Activated naive CD8-positive, alpha-beta T cell treated with anti-CD3 and anti-CD28 coated beads for 36 hours (primary cell): ENCODE measurements at places on chromosomes 5 and 9.
A peak's percentile ranks its signal among the peaks of the same experiment; 100 is the strongest.

- DNase-seq: no peak
Observed at GRCh38 chr5:57432876-57433275, 49.7 kb downstream of the ACTBL2 start.

GRCh38 chr9:79577969-79578723 is 6.4 kb downstream of the TLE4 start:
- no peak for DNase-seq

DNA sequence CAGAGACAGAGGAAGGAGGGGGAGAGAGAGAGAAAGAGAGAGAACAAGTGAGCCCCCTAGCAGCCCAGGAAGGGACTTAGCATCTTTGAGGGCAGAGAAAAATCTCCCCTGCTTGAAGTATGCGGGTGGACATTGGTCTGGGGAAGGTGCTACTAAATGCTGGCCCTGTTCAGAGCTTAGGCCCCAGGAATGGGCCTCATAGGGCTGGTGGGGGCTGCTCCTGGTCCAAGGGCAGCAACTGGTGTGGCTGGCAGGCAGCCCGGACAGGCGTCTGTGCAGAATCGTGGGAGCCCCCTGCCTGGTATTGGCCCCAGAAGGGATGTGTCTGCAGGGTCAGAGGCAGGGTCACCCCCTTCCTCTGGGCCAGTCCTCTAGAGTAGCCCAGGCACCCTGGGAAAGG is 47.8 kb upstream of the SUSD3 start:
- DNase-seq: no peak

GRCh38 chr9:29865764-29866313 is 2292.6 kb upstream of the C9orf72 start:
- DNase-seq: no peak

DNA sequence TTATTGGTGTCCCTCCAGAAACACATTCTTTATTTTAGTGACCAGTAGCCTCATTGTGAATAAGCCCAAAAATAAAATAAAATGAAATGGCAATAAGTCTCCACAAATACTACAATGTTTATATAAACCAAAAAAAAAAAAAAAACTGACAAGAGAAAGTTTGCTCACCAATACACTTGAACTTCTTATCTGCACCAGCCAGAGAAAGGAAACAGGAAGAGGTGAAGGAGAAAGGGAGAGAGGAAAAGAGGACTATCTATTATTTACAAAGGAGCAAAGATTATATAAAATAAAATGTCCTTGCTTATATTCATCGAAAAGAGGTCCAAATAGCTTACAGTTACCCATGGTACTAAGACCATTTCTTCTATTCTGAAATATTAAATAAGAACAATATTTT is 176.4 kb upstream of the CCNG1 start:
- DNase-seq: no peak

- DNase-seq: peak; percentile 15
Observed at GRCh38 chr5:59798862-59799667, 94.5 kb downstream of the PDE4D start.

DNA sequence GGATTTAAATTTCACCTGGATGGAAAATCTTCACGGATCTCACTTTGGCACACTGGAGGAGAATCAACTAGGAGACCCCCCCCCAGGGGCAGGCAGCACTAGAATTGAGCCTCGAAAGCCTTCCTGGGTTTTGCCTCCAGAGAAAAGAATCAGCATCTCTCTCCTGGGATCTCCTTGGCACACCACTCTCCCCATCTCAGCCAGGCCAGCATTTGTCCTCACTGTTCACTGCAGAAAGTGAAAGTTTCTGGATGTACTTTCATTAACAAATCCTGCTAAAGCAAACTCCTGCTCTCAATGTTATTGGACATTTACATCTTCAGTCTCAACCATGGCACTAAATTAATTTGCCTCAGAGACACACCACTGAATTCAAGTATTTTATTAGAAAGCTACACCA is 312.2 kb downstream of the SLIT3 start:
- DNase-seq: no peak

- DNase-seq: no peak
Observed at GRCh38 chr9:68727636-68728035, 22.6 kb downstream of the PIP5K1B start.

DNA sequence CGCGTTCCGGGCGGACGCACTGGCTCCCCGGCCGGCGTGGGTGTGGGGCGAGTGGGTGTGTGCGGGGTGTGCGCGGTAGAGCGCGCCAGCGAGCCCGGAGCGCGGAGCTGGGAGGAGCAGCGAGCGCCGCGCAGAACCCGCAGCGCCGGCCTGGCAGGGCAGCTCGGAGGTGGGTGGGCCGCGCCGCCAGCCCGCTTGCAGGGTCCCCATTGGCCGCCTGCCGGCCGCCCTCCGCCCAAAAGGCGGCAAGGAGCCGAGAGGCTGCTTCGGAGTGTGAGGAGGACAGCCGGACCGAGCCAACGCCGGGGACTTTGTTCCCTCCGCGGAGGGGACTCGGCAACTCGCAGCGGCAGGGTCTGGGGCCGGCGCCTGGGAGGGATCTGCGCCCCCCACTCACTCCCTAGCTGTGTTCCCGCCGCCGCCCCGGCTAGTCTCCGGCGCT is at the start of gene DAPK1:
Gene DAPK1 (plus strand): TSS at position 264 of the 442 bp plus-strand sequence. CDS start 1,211 bp downstream, outside the sequence.
- peak; percentile 27 for DNase-seq

DNA sequence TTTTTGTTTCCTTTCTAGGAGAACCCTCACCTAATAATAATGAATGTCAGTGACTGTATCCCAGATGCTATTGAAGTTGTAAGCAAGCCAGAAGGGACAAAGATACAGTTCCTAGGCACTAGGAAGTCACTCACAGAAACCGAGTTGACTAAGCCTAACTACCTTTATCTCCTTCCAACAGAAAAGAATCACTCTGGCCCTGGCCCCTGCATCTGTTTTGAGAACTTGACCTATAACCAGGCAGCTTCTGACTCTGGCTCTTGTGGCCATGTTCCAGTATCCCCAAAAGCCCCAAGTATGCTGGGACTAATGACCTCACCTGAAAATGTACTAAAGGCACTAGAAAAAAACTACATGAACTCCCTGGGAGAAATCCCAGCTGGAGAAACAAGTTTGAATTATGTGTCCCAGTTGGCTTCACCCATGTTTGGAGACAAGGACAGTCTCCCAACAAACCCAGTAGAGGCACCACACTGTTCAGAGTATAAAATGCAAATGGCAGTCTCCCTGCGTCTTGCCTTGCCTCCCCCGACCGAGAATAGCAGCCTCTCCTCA is 87.1 kb downstream of the OSMR start:
- DNase-seq: no peak

- DNase-seq: no peak
Observed at GRCh38 chr5:122180146-122180712, 50.9 kb downstream of the ZNF474 start.

GRCh38 chr5:87392801-87393200 is 19.9 kb downstream of the CCNH start:
- DNase-seq: no peak

GRCh38 chr9:88236511-88237478 is 98.5 kb upstream of the SPATA31C2 start:
- DNase-seq: no peak

DNA sequence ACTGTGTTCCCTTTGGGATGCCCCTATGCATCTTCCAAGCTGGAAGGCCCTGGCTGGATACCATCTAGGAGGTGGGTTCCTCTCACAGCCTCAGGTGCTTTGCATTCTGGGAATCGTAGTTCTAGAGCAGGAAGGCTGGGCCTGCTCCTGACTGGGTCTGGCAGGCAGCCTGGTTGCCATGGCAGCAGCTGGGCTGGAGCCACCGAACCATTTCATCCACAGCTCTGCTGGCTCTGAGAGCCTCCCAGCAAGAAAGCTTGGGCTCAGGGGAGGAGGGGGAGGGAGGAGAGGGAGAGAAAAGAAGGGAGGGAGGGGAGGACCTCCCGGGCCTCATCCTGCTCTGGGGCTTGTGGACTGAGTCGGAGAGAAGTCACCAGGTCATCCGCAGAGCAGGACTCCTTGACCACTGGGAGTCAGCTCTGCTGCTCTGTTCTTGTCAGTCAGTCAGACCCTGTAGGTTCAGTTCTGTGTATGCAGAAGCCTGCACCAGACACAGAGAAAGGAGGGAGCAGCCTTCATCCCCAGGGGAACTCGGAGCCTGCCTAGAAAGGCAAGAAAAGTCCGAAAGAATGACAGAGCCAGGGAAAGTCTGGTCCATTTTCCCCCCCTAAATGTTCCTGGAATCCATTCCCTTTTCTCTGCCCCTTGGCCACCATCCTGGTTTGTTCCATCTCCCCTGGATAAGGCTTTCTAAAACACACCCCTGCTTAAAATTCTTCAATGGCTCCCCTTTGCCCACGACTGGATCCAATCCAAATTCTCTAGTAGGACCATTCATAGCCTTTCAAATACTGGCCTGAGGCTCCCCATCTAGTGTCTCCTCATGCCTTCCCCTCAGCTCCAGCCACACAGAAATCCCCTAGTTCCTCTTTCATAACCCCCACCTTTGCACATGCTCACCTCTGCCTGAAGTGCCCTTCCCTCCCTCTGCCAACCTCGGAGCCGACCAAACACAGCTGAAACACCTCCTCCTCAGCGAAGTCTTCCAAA is 65.4 kb upstream of the ARAP3 start:
- DNase-seq: no peak

DNA sequence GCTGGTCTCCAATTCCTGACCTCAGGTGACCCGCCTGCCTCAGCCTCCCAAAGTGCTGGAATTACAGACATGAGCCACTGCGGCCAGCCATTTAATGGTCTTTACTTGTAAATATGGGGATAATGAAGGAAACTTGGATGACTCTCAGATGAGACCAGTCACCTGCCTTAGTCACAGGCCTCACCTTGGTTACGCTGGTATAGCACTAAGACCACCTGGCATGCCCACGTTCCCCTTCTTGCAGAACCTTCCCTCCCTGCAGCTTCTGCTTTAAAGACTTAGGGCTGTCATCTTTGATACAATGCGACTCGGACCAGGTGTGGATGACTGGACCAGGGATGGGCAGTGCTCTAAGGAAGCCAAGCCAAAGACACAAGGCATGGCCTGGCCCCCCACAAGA is 629.9 kb downstream of the CCDC171 start:
- no peak for DNase-seq

- no peak for DNase-seq
Observed at GRCh38 chr5:128491291-128491690, 46.8 kb downstream of the FBN2 start.

DNA sequence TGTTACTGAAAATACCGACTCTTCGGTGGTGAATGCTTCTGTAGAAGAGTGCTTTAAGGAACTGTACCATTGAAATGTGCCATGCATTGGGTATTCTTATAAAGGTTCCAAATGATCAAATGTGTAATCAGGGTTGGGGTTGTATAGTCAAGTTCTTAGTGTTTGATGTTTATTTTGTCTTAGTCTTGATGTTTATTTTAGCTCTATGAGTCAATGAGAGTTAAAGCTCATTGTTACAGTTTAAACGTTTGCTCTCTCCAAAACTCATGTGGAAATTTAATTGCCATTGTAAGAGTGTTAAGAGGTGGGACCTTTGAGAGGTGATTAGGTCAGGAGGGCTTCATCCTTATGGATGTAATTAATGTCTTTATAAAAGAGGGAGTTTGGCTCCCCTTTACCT is 153.0 kb downstream of the FER start:
- DNase-seq: no peak

GRCh38 chr5:169763376-169764017 is 126.4 kb downstream of the DOCK2 start:
- no peak for DNase-seq

DNA sequence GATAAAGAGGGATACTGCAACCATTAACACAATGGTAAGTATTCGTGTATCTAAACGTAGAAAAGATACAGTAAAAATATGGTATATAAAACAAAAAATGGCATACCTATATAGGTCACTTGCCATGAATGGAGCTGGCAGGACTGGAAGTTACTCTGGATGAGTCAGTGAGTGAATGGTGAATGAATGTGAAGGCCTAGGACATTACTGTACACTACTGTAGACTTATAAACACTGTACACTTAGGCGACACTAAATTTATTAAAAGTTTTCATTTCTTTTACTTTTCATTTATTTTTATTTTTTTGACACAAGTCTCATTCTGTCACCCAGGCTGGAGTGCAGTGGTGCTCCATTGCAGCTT is 14.1 kb downstream of the TDRD7 start:
- no peak for DNase-seq

DNA sequence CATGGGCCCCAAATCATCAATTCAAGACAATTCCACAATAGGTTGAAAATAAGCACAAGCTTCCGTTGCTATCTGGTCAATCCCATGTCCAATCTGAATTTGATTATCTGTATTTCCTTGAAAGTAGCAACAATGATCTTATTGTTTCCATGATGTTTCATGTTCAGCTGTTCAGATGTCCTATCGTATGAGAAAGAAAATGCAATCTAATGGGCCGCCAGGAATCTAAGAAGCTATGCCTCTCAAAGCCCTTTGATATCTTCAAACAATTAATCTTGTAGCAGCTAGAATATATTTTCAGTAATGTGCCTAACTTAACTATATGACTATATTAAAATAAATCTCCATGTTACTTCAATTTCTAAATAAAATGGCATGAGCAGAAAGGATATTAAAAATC is 32.1 kb upstream of the ALDOB start:
- DNase-seq: no peak

GRCh38 chr5:66702426-66702825 is 106.2 kb downstream of the MAST4 start:
- no peak for DNase-seq

GRCh38 chr9:108759835-108760234 is 96.0 kb downstream of the ACTL7B start:
- DNase-seq: no peak

DNA sequence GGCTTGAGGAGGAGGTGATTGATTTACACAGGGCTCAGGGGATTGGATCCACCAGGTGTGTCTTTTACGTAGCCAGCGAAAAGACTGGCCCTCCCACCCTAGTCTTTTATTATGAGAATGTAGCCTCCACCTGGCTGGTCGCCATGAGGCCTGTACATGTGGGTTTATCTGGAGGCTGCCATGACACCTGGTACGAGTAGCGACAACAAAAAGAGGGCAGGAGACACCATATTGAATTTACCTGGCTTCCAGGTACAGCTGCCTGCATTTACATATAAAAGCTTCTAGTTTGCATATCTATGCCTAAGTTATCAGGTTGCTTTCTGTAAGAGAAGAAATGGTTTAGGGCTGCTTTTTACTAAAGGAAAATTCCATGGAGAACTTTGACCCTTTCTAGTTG is 1173.7 kb upstream of the SEMA6A start:
- DNase-seq: no peak

- no peak for DNase-seq
Observed at GRCh38 chr9:94624629-94625028, 14.7 kb downstream of the FBP1 start.

GRCh38 chr9:5485378-5486085 is 24.8 kb upstream of the PDCD1LG2 start:
- DNase-seq: no peak

DNA sequence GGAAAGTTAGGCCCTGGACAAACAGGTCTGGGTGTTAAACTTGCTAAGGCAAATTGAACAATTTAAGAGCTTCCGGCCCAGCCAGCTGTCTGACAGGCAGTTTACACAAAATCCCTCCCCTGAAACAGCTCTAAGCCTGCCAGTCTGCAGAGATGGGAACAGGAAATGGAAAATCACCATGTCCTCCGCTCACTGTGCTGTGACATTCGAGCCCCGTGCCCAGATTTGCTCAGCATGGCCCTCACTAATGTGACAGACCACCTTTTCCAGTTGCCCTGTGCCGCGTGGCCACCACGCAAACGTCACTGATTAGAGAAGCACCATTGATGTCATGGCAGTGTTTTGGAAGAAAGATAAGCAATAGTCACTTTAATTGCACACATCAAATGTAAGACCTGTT is 41.0 kb downstream of the CCNJL start:
- DNase-seq: peak; percentile 16

GRCh38 chr9:1440256-1440655 is 390.1 kb downstream of the DMRT2 start:
- no peak for DNase-seq

GRCh38 chr9:32867026-32867425 is 83.7 kb downstream of the TMEM215 start:
- DNase-seq: no peak

- no peak for DNase-seq
Observed at GRCh38 chr5:140246378-140247122, 56.4 kb downstream of the PFDN1 start.
